ENCODE measurements at places on chromosomes 13 and 19. TPM values are rescaled to one million over a fixed set of nuclear protein-coding genes. Genes with fewer than 3 reads are reported as not detected.

Gene RNF6
- total RNA-seq, result 31.2 TPM

Gene MARK4
- total RNA-seq, result 7.1 TPM

Gene C1QTNF9
- total RNA-seq, result not detected

Gene PNPLA6
- 37.6 TPM for total RNA-seq

Gene LILRA5
- not detected for total RNA-seq

Gene OR7A5
- total RNA-seq, result not detected

Gene TTYH1
- total RNA-seq, result 0.30 TPM

Gene FPR1
- total RNA-seq, result 0.11 TPM

Gene MAST3
- total RNA-seq, result 2.0 TPM

Gene FUT1
- total RNA-seq, result 0.03 TPM

Gene STRN4
- 89.2 TPM for total RNA-seq

Gene KATNAL1
- total RNA-seq, result 6.3 TPM

Measured in A549 treated with GW870086 at 1 μM for 4 hours (cell line).